ENCODE measurements at places on chromosomes 3 and 15.

DNA sequence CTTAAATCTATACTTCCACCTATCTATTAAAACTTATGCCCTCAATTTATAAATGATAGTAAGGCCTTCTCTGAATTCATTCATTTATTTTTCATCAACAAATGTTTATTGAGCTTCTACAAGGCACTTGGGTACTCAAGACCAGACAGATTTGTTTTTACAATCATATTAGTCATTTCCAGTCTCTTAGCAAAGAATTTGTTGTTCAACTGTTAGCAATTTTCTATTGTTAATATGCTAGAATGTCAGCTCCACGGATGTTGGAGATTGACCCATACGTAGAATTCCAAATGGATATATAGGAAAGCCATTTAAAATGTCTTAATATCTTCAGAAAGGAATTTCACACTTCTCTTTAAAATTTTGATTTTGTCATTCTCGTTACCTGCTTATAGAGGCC lies 36.7 kb downstream of the ZBTB38 start:
- no peak for DNase-seq

- DNase-seq: no peak
Measured at GRCh38 chr15:59879506-59880265, 124.4 kb upstream of the FOXB1 start.

- no peak for DNase-seq
Measured at GRCh38 chr3:75042941-75043340, 428.5 kb upstream of the CNTN3 start.

- no peak for DNase-seq
Measured at GRCh38 chr15:62874959-62875625, 167.5 kb upstream of the TPM1 start.

DNA sequence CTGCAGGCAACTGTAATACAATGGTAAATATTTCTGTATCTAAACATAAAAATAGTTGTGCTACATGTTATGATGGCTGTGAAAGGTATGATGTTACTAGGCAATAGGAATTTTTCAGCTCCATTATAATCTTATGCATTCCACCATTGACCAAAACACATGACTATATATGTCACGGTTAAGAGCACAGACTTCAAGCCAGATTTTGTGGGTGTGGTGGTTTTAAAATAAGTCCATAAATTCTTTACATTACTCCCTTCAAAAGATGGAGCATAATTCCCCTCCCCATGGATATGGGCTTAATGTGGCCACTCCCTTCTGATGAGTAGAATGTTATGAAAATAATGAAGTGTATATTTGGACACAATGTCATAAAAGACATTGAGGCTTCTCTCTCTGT lies 88.4 kb upstream of the TBC1D5 start:
- DNase-seq: no peak

DNA sequence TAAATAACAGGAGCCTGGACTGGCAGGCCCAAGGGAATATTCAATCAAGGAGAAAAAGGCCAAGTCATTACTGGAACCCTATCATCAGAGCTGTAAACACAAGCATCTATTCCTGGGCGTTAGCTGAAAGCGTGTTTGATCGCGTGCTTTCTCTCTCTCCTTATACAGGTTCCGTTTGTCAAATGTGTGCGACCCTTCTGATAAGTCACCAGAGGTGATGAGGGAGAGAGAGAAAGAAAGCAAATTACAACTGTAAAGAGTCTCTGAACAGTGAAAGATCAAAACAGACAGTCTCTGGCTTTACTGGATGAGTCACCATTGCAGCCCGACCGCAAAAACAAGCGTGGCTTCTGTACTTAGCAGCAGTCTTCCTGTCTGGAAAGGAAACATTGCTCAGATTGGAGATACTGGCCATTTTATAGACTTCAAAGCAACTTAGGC lies 39.5 kb upstream of the TPRG1 start:
- DNase-seq: no peak

GRCh38 chr15:62935300-62936081 lies 107.1 kb upstream of the TPM1 start:
- no peak for DNase-seq

DNA sequence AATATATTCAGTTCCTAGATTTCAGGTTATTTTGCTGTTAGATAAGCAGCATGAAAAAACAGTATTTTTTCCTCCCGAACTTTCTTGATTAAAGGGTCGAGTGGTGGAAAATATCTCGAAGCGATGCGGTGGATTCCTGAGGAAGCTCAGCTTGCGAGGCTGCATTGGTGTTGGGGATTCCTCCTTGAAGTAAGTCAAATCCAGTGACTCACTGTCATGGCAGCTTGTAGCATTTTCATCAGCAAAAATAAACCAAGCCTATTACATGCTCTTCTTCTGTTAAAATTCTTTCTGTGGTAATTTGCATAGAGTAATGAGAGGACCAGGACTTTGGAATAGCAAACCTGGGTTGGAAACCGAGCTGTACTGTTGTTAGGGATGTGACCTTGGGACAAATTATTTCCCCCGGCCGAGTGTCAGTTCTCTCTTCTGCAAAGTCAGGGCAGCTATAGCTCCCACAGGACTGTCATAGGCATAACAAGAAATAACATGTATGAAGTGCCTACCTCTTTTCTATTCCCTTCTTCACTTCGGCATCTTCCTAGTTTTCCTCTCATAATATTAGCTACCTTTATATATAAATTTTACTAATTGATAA lies 75.6 kb downstream of the UBP1 start:
- no peak for DNase-seq

DNA sequence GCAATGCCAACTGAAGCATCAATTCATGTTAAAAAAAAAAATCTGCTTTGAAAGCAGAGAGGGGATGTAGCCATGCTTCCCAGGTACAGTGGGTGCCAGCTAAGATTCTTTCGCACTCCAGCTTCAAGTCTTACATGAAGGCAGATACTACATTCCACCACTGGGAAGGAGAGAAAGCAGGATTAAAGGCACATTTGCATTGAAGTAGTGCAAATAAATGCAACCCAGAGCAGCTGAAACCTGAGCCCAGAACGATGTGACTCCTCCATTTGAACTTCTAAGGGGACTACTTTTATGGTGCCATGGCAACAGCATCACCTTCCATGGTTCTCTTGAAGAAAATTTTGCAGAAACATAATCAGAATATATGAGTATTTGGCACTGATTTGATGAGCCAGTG lies 19.1 kb upstream of the GJD2 start:
- no peak for DNase-seq

- no peak for DNase-seq
Measured at GRCh38 chr3:77667901-77668300, 628.0 kb downstream of the ROBO2 start.

DNA sequence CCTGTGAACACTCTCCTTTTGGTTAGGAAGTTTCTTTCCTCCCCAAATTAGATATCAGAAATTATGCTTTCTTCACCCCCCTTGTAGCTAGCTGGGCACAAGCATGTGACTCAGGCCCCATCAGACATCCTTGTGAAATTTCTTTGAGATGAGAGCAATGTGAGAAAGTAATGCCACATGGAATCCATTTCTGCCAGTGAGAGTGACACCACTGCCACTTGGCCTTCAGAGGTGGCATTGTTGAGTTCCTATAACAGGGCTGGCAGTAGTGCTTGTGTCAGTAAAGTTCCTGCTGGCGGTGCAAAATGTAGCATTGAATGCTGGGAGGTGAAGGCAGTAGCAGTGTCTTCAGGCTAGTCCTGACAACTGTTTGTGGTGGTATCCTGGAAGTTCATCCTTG lies 80.7 kb upstream of the ZNF280D start:
- no peak for DNase-seq

DNA sequence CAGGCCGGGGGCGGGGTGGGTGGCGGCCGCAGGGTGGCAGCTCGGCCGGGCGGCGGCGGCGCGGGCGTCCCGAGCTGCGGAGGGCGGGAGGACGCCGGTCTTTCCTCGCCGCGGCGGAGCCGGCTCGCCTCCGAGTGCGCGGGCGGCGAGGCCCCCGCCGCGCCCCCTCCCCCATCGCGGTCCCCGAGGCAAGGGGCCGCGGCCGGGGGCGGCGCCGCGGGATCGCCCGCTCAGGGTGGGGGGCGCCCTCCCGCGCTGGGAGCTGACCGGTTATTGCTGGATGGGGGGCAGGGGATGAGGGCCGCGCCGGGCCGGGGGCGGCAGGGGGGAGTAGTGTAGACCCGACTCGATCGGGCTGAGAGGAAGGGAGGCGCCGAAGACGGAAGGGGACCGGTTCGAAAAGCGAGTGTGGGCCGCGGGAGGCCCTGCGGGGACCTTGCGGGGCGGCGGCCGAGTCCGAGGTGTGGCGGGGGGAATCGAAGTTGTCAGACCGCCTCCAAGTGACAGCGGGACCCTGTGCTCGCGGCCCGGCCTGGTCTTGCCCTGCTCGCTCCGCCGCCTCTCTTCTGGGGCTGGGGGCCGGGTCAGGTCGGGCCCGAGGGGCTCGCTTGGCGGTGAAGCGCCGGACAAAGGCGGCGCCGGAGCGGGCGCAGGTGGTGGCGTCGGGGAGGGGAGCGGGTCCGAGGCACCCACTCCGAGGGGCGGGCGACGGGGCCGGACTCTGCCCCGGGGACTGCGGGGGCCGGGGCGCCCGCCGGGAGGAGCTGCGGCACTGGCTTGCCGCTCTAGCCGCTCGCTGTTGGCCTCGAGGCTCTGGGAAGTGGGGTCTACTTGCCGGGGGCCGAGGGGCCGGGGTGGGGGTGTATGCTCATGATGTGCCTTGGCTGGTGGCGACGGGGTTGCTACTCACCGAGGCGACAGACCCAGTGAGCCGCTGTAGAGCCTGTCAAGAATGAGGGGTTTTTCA lies 1.1 kb downstream of the BAHD1 start:
- DNase-seq: no peak

GRCh38 chr3:124878561-124879336 lies 8.4 kb downstream of the ITGB5 start:
- DNase-seq: no peak

GRCh38 chr3:13209634-13209997 lies 136.4 kb upstream of the IQSEC1 start:
- no peak for DNase-seq

DNA sequence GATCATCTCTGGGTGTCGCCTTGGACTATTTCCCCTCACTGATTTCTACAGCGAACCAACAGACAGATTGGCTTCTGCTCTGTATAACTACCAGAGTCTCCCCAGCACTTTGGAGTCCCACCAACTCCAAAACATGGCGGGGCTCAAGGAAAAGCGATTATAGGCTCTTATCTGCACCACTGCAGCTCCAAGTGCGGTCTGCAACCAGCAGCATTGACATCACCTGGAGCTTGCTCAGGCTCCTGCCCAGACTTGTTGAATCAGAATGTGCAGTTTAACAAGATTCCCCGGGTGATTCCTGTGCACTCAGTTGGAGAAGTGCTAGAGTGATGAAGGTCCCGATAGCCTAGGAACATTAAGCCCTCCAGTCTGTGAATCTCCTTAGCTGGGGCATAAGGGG lies 9.0 kb downstream of the CCK start:
- no peak for DNase-seq

DNA sequence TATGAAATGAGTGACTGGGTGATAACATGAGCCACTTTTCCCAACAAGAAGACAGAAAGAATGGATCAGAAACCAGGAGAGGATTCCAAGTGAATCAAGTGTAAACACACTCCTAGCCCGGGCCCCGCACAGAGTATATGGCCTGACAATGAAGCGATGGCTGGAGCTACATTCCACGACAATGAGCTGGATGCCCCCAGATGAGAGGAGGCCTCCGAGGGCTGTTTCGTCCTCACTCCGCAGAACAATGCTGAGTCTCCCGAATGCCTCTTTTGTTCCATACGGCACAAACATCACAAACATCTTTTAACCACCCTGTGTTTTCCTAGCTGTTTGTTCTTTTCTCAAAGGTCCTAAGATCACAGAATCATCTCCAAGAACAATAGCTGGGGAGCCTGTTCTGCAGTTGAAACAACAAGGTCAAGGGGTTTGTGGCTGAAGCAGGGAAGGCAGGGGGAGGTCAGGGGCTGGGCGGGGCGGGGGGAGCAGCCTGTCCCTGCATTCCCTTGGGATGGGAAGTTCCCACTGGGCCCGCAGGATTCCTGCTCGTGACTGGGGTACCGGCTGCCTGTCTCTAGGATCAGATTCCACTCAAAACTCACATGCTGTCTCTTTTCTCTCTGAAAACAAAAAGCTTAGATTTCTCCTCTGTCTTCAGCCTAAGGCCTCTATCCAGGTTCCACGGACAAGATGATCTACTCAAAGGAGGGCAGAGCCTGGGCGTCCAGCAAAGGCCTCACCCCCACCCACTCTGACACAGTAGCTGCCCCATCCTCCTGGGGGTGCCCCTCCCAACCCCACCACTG lies 151.3 kb downstream of the XXYLT1 start:
- DNase-seq: no peak

DNA sequence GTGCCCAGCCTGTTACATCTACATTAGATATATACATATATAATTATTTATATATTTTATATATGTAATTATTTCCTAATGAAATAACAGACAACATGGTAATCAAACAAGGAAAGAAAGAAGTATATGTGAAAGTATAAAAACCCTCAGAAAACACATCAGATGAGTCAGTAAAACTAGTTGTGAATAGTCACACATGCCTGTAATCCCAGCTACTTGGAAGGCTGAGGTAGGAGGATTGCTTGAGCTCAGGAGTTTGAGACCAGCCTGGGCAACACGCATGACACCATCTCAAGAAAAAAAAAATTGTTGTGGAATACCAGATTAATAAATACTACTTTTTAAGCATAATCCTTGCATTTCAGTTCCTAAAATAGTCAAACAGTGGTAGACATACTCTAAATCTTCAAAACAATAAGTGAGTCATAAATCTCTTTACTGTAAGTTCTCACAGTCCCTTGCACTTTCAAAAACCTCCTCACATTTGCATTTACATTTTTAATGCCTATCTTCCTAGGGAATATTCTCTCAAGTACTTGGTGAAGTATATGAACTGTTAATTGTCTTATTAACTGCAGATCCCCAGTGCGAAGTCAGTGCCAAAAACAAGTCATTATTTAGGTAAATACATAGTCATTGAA lies 106.5 kb downstream of the MYO9A start:
- no peak for DNase-seq

DNA sequence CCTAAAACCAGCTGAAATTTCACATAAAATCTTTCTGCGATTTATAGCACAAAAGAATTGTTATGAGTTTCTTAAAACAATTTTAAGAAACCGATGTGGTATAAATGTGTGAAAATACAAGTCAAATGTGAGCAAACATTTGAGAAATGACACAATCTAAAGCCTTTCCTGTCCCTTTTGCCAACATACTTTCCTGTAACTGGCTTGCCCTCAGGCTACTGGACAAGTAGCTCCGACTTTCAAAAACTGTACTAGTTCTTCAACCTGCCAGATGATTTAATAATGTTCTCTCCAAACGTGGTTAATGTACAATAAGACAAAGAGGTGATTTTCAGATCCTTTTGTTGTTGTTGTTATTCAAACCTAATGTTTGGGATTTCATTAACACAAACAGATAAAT lies 105.9 kb upstream of the ARHGEF26 start:
- no peak for DNase-seq

DNA sequence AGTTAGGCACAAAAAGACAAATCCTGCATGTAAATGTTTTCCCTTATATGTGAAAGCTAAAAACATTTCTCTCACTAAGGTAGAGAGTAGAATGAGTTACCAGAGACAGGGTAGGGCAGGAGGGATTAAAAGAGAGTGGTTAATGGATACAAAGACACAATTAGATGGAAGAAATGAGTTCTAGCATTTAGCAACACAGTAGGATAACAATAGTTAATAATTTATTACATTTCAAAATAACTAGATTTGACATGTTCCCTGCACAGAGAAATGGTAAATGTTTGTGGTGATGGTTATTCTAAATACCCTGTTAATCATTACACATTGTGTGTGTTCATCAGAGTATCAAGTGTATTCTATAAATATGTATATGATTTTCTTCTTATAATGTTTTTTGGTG lies 1400.7 kb downstream of the OTOL1 start:
- DNase-seq: no peak

GRCh38 chr15:51840692-51841091 lies 11.2 kb downstream of the TMOD3 start:
- DNase-seq: no peak
